WTC11 (cell line): ENCODE measurements at places on chromosomes 12 and 14. TPM values are rescaled to one million over a fixed set of nuclear protein-coding genes. Genes with fewer than 3 reads are reported as not detected.

The ASB2 gene
- total RNA-seq = 0.37 to 0.73 TPM (median 0.71 TPM) in 3 replicates

The EIF2S3B gene
- total RNA-seq = 0.55 to 1.0 TPM (median 0.69 TPM) in 3 replicates

The KANSL2 gene
- total RNA-seq = 38.4 to 48.1 TPM (median 41.1 TPM) in 3 replicates

The DPY19L2 gene
- 3.1 to 3.4 TPM (median 3.3 TPM) in 3 replicates for total RNA-seq

The NDUFA12 gene
- 87.3 to 102 TPM (median 97.0 TPM) in 3 replicates for total RNA-seq

The LRRC10 gene
- total RNA-seq = not detected in 3 replicates

The CD4 gene
- 2.5 to 3.3 TPM (median 2.7 TPM) in 3 replicates for total RNA-seq

The GALNT8 gene
- total RNA-seq = 6.0 to 8.8 TPM (median 7.2 TPM) in 3 replicates

The C14orf39 gene
- total RNA-seq = 1.9 to 2.5 TPM (median 2.5 TPM) in 3 replicates

The DTX3 gene
- 52.4 to 57.0 TPM (median 55.7 TPM) in 3 replicates for total RNA-seq

The MARCHF9 gene
- 6.2 to 9.6 TPM (median 9.2 TPM) in 3 replicates for total RNA-seq

The SLCO1B3 gene
- total RNA-seq = not detected in 3 replicates

The GPR132 gene
- 0.09 to 0.13 TPM in 2 of 3 replicates, not detected in the other for total RNA-seq

The AQP6 gene
- 0.09 to 0.21 TPM (median 0.18 TPM) in 3 replicates for total RNA-seq

The OR10P1 gene
- not detected in 3 replicates for total RNA-seq

The SOX5 gene
- total RNA-seq = 1.0 to 3.6 TPM (median 2.3 TPM) in 3 replicates

The HOXC13 gene
- total RNA-seq = 0.09 TPM in 1 of 3 replicates, not detected in the others

The SAMD4A gene
- total RNA-seq = 5.2 to 6.0 TPM (median 5.3 TPM) in 3 replicates

The SERPINA4 gene
- total RNA-seq = 0.14 to 0.25 TPM in 2 of 3 replicates, not detected in the other

The GPD1 gene
- total RNA-seq = 0.39 to 0.77 TPM (median 0.62 TPM) in 3 replicates

The ATP23 gene
- 5.6 to 7.0 TPM (median 6.1 TPM) in 3 replicates for total RNA-seq

The CARMIL3 gene
- total RNA-seq = 10.6 to 13.0 TPM (median 11.4 TPM) in 3 replicates

The AP5M1 gene
- 40.4 to 48.5 TPM (median 43.8 TPM) in 3 replicates for total RNA-seq

The PTHLH gene
- total RNA-seq = not detected in 3 replicates

The TTC8 gene
- total RNA-seq = 13.8 to 15.5 TPM (median 14.8 TPM) in 3 replicates

The KRT74 gene
- not detected in 3 replicates for total RNA-seq

The TESPA1 gene
- total RNA-seq = 0.21 to 0.39 TPM (median 0.25 TPM) in 3 replicates

The NRL gene
- total RNA-seq = 1.3 to 2.3 TPM (median 1.6 TPM) in 3 replicates

The TGFB3 gene
- total RNA-seq = 1.1 to 1.7 TPM (median 1.2 TPM) in 3 replicates

The PRIM1 gene
- 51.7 to 54.5 TPM (median 54.0 TPM) in 3 replicates for total RNA-seq

The CBLN3 gene
- 0.94 to 2.1 TPM (median 1.5 TPM) in 3 replicates for total RNA-seq

The NPFF gene
- total RNA-seq = 0.57 to 0.80 TPM (median 0.59 TPM) in 3 replicates

The RFX4 gene
- total RNA-seq = 0.14 to 0.26 TPM in 2 of 3 replicates, not detected in the other

The COCH gene
- total RNA-seq = 9.4 to 10.6 TPM (median 10.2 TPM) in 3 replicates

The GNB3 gene
- total RNA-seq = 14.0 to 16.5 TPM (median 14.3 TPM) in 3 replicates

The RERG gene
- total RNA-seq = 0.21 to 0.73 TPM (median 0.28 TPM) in 3 replicates

The RASSF9 gene
- 0.25 to 0.33 TPM (median 0.30 TPM) in 3 replicates for total RNA-seq

The OR4M1 gene
- total RNA-seq = not detected in 3 replicates

The HSPB8 gene
- 6.7 to 7.6 TPM (median 7.6 TPM) in 3 replicates for total RNA-seq

The FOS gene
- total RNA-seq = 23.9 to 57.4 TPM (median 50.8 TPM) in 3 replicates

The NTF3 gene
- total RNA-seq = 1.2 to 1.5 TPM (median 1.3 TPM) in 3 replicates

The B3GNT4 gene
- total RNA-seq = 1.6 to 2.0 TPM (median 1.6 TPM) in 3 replicates

The PPP4R4 gene
- 8.1 to 9.6 TPM (median 8.2 TPM) in 3 replicates for total RNA-seq

The TAS2R30 gene
- total RNA-seq = 1.2 to 1.7 TPM (median 1.4 TPM) in 3 replicates

The KRT77 gene
- not detected in 3 replicates for total RNA-seq

The TAS2R10 gene
- not detected in 3 replicates for total RNA-seq

The C12orf60 gene
- total RNA-seq = 1.3 to 2.0 TPM (median 1.8 TPM) in 3 replicates

The POTEG gene
- not detected in 3 replicates for total RNA-seq

The RIN3 gene
- total RNA-seq = 2.7 to 3.3 TPM (median 3.0 TPM) in 3 replicates
